ENCODE measurements at places on chromosomes 11 and 22. TPM values are rescaled to one million over a fixed set of nuclear protein-coding genes. Genes with fewer than 3 reads are reported as not detected.

The CCDC73 gene
- total RNA-seq: not detected

The P2RY6 gene
- 1.0 TPM for total RNA-seq

The LDHAL6A gene
- total RNA-seq: not detected

The RIMBP3B gene
- total RNA-seq: 0.72 TPM

The C22orf42 gene
- total RNA-seq: not detected

The MPEG1 gene
- 7.5 TPM for total RNA-seq

Measured in tongue (tissue), 3 donors.